ENCODE measurements at places on chromosomes 4 and X. TPM values are rescaled to one million over a fixed set of nuclear protein-coding genes. Genes with fewer than 3 reads are reported as not detected.

Gene CSAG3
- 21.1 TPM for polyA plus RNA-seq

Gene GPR101
- not detected for polyA plus RNA-seq

Gene UCHL1
- polyA plus RNA-seq = not detected

Gene SHROOM2
- polyA plus RNA-seq = not detected

Gene TNIP3
- not detected for polyA plus RNA-seq

Gene CYTL1
- not detected for polyA plus RNA-seq

Gene SLIT2
- polyA plus RNA-seq = 2.4 TPM

Gene STS
- 0.21 TPM for polyA plus RNA-seq

Gene HTR2C
- 0.21 TPM for polyA plus RNA-seq

Gene CT83
- not detected for polyA plus RNA-seq

Gene ANXA3
- 10.4 TPM for polyA plus RNA-seq

Gene CCKAR
- polyA plus RNA-seq = not detected

Gene ZBTB49
- polyA plus RNA-seq = 8.0 TPM
